ENCODE measurements at places on chromosomes 2 and 18. TPM values are rescaled to one million over a fixed set of nuclear protein-coding genes. Genes with fewer than 3 reads are reported as not detected.

STARD6 gene
- not detected for total RNA-seq

ERBB4 gene
- not detected for total RNA-seq

ACMSD gene
- not detected for total RNA-seq

SERPINB11 gene
- total RNA-seq = not detected

ZNF804A gene
- total RNA-seq = not detected

AGAP1 gene
- 0.99 TPM for total RNA-seq

ANKRD30B gene
- not detected for total RNA-seq

CRYGD gene
- 0.69 TPM for total RNA-seq

PTPRN gene
- total RNA-seq = not detected

GRCh38 chr2:160650196-160651118 lies 156.8 kb upstream of the RBMS1 start:
- DNase-seq = no peak

DNA sequence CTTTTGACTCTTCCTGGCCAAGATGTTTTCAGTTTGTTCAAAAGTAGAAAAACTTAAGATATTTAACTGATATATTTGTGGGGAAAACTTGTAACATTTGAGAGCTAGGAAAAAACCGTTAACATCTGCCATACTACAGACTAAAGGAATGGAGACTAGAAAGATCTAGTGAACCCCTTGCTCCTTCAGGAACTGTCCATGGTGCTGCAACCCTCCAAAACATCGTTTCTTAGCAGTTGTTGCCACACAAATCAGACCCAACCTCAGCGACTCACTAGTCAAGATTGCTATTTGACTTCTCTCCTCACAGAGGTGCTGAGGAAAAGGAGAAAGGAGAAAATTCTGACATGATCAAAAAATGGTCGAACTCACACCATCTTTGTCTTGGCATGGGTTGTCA lies 393.8 kb upstream of the LYPD1 start:
- no peak for DNase-seq

- DNase-seq = no peak
Observed at GRCh38 chr2:125085904-125086303, 1060.8 kb downstream of the CNTNAP5 start.

DNA sequence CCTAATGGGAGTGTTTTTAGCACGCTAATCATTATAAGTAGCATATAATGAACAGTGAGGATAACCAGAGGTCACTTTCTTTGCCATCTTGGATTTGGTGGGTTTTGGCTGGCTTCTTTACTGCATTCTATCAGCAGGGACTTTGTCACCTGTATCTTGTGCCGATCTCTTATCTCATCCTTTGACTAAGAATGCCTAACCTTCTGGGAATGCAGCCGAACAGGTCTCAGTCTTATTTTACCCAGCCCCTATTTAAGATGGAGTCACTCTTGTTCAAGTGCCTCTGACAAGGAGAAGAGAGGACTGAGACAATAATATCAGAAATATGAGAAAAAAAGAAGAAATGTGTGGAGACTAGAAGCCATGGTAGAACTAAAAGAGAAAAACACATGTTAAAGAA lies 276.4 kb downstream of the TMX3 start:
- no peak for DNase-seq

DNA sequence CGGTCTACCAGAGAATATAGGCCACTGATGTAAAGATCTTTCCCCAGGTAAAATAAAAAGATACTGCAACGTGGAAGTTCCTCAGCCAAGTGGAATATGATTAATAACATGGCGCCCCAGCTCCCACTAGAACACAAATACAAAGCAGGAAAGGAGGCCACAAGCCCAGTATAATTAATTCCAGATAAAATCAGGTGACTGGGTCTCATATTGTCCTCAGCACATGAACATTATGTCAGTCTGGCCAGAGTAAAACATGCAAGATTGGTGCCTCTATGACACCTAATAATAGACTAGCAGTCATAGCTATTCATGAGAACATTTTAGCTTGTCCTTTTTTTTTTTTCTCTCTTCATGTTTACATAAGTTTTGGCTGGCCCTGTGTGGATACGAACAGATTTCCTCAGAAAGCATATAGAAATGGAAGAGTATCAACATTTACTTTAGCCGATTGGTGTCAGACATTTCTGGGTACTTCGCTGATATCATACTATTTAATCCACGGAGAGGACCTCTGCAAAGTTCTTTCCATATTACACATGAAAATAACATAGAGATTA lies 523.8 kb upstream of the SETBP1 start:
- no peak for DNase-seq

- no peak for DNase-seq
Observed at GRCh38 chr2:232434563-232435374, 21.2 kb upstream of the ALPI start.

DNA sequence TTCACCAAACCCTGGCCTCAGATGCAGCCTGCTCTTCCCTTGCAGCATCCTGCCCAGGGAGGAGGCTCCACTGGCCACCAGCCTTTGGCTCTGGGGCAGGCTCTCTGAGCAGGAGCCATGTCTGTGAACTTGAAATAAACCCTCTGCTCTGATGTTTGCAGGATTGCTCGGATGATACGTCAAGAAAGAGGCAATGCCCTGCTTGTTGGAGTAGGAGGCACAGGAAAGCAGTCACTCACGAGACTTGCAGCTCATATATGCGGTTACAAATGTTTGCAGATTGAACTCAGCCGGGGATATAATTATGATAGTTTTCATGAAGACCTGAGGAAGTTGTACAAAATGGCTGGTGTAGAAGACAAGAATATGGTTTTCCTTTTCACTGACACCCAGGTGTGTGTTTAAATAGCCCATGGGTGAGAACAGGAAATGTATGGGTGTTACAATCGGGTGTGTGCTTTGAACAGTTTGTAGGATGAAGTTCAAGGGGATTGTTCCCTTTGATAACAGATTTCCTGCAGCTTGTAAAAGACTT lies 177.9 kb downstream of the DNAH6 start:
- DNase-seq = peak; percentile 38

DNA sequence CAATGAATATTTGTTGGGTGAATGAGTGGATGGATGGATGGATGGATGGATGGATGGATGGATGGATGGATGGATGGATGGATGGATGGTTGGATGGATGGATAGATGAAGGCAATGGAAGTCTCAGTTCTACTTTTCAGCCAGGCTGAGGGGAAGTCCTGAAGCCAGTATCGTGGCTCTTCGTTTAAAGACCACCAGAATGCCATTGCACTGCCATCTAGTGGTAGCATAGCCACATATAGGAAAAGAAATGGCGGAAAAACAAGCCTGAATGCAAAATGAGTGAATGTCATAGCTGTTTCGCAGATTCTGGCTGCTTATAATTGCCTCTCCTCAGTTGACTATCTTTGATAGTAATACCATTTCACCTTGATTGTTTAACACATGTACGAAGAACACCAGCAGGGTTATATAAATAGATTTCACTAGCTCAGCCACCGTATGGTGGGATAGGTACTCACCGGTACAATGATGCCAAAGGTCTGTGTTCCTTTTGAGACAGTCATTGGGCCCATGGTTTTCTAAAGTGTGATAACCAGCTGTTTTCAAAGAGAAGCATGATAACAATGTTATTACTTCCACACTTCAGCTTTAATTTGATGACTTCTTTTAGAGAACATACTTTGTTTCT lies 62.3 kb upstream of the GREB1L start:
- peak; percentile 46 for DNase-seq

GRCh38 chr2:96537734-96538486 lies 1.4 kb downstream of the ARID5A start:
- DNase-seq = peak; percentile 67

DNA sequence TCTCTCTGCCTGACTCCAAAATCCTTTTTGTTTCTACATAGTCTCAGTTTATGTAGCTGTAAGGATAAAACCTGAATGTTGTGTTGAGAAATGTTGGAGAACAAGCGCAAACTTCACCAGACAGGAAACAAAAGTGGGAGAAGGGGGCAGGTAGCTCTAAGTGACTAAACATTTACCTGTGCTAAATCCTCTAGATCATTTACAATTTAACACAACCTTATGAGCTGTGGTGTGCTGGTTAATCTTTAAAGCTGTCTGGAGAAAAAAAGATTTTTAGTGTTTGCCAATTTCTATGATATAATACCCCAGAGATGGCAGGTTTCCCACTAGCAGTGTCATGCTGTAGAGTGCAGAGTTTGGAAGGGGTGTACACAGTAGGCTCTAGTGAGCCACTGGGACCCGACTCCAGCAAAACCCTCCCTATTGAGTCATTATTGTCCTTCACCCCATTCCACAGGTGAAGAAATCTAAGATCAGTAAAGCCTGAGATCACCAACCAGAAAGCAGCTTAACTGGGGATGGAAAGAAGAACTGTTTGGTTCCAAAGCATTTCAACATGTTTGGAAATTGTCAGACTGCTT lies 992.0 kb downstream of the DCDC2C start:
- no peak for DNase-seq

- no peak for DNase-seq
Observed at GRCh38 chr2:40359811-40360210, 92.1 kb downstream of the SLC8A1 start.

DNA sequence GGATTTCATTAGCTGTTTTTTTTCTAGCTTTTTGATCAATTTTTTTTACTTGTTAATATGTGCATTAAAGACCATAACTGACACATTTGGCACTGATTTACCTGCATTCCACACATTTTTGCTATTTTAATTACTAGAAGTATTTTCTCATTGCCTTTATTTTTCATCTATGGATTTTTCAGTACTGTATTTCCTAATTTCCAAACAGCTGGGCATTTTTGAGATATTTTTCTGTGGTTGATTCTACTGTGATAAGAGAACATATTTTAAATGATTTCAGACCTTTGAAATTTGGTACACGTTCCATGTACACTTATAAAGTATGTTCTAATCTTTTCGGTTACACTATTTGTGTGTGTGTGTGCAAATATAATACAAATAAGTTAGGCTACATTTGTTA lies 135.3 kb downstream of the PARD3B start:
- no peak for DNase-seq

GRCh38 chr18:35750929-35751328 lies 169.4 kb downstream of the GALNT1 start:
- DNase-seq = no peak

DNA sequence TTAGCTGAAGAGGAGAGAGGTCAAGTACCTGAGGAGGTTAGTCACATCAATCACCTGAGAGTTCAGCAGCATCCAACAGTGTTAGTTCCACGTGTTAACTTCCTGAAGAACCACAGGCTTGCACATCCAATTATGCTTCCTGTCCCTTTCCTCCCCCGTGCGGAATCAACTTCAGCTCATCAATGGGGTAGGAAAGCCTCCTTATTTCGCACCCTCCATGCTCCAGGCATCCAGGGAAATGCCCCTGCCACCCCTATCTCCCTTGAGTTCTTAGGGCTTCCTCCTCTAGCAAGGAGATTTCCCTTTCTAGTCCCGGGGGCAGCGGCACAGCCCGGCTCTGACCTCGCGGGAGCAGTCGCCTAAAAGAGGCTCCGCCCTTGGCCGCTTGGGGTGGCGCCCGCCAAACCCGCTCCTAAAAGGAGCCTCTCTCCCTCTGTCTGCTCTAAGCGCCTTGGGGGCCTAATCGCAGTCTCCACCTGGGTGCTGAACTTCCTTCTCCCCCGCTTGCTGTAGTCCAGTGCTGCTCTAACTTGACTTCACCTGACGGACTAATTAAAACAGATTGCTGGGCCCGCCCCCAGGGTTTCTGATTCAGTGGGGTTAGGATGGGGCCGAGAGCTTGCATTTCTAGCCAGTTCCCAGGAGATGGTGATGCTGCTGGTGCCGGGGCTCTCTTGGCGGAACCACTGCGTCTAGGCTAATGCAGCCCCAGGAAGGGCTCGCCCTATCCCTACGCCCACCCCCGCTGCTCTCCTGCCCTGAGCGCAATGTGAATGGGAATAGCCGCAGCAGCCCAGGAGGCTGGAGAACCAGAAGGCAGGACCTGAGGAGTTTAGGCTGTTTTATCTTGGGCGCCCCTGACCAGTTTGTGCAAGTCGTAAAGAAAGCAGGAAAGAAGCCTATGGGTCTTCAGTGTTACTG lies 3.4 kb upstream of the TET3 start:
- DNase-seq = peak; percentile 52

DNA sequence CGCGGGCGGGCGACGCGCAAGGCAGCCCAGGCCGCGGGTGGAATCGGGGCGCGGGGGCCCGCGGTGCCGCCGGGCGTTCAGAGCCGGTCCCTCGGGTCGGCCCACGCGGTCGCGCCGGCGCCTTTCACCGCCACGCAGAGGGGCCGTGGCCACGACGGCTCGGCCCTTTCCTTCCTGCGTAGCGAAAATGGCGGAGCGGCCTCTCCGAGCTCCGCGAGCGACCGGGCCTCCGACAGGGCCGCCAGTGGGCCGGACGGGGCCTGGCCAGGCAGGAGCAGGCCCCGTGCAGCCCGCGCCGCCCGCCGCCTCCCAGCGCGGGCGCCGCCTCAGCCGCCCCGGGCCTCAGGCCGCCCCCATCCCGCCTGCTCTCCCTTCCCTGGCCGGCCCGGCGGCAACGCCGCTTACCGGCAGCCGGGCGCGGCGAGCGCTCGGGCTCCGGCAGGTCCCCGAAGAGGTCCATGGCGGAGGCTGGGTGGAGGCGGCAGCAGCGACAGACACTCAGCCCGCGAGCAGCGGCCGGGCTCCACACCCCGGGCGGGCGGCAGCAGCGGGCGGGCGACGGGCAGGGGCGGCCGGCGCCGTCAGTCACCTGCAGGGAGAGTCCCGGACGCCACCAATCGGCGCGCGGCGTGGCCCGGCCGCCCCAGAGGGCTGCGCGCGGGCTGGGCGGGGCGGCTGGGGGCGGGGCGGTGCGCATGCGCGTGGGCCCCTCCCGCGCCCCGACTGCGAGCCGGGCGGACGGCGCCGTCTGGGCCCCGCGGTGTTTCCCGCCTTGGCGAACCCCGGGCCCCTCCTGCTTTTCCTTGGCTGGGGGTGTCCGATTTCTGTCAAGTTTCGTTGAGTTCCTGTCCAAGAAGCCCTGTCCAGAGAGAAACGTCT lies at the start of gene ILKAP:
Gene ILKAP, minus strand, starts transcription at position 602 of the 879 bp plus-strand sequence. Its CDS starts 142 bp downstream, at position 460.
- peak; percentile 87 for DNase-seq

GRCh38 chr2:177422271-177422670 lies 29.7 kb downstream of the AGPS start:
- no peak for DNase-seq
